ENCODE measurements at places on chromosomes 7 and 10.

DNA sequence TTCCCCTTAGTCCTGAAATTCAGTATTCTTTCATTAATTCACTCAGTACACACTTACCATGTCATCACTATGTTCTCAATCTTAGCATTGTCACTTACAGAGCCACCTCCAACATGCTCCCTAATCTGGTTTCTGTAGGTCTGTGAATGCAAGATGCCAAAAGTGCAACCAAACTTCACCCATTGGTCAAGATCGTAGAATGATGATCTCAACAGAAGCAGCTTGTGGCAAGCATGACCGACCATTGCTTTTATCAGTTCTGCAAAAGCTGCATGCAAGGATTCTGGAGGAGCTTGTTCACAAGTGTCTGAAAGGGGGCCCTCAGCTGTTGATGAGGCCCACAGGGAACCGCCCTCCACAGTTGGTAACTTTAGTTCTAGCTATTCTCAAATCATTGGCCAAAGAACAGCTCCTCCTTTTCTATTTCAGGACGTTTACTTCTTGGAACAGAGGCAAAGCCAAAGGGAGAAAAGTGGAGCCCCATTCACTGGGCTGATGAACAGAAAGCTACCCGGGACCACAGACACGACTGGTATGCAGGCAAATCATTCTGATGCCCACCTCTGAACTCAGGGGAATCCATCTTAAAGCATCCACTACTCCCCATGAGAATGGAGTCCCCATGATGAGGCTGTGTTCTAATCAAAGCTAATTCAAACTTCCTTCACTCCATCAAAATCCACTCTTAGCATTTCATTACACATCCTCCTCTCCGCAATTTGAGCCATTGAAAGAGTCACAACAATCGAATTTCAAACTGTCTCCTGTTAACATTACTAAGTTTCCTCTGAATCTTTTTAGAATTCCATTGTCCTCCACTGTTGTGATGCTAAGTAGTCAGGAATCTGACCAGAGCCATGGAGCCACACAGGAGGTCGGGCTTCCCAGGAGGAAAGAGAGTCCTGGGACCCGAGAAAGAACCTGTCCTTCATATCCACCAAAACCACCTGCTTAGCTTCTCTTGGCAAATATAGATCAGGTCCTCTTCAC is 13.9 kb downstream of the GRB10 start:
- DNase-seq: no peak

DNA sequence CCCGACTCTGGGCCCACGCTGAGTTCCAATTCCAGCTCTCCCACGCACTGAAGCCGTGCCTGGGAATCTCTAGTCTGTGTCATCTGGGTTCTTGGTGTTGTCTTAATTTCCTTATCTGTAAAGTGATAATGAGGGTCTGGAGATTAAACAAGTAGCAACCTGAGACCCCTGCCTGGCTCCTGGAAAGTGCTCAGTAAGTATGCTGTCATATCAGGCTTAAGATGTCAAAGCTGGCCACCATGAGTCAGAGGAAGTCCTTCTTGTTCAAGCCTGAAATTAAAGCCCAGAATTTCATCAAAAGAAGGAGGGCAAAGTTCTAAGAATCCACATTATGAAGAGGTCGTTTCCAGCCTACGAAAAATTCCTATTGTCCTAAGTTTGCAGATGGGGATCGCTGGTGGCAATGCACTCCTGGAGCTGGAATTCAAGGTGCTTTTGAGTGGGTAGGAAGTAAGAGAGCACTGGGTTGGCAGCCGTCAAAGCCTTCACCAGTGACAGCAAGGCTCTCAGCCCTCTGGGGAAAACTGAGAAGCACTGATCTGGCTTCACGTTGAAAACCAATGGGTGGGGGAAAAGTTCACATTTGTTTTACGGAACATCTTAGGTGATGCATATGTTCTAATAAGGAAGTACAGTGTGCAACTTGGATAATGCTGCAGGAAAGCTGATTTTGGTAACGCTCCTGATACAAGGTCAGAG is 50.3 kb upstream of the NCAPG2 start:
- DNase-seq: no peak

- DNase-seq: no peak
Measured at GRCh38 chr10:112532956-112533355, 85.9 kb downstream of the VTI1A start.

GRCh38 chr7:4216016-4216415 is 466.1 kb upstream of the FOXK1 start:
- no peak for DNase-seq

- no peak for DNase-seq
Measured at GRCh38 chr7:101172005-101172853, 6.9 kb upstream of the VGF start.

- no peak for DNase-seq
Measured at GRCh38 chr10:47169581-47169980, 130.4 kb upstream of the GDF10 start.

- DNase-seq: no peak
Measured at GRCh38 chr7:10205696-10206095, 768.0 kb upstream of the PHF14 start.

- no peak for DNase-seq
Measured at GRCh38 chr7:132228240-132228639, 348.0 kb downstream of the PLXNA4 start.

DNA sequence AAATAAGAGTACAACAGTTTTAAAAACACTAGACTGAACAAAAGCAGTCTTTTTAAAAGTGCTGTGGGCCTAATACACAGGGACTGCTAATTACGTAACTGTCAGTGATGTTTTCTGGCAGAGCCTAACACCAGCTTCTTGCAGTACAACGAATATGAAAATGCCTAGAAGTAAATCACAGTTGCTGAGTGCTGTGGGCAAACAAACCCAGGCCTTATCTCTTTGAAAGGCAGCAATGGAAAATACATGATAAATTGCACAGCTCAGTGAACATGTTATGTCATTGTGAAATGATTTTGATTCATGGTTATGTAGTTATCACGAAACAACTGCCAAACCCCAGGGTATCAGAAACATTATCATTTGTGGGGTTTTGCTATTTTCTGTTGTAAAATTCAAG is 428.4 kb downstream of the GFRA1 start:
- DNase-seq: no peak

DNA sequence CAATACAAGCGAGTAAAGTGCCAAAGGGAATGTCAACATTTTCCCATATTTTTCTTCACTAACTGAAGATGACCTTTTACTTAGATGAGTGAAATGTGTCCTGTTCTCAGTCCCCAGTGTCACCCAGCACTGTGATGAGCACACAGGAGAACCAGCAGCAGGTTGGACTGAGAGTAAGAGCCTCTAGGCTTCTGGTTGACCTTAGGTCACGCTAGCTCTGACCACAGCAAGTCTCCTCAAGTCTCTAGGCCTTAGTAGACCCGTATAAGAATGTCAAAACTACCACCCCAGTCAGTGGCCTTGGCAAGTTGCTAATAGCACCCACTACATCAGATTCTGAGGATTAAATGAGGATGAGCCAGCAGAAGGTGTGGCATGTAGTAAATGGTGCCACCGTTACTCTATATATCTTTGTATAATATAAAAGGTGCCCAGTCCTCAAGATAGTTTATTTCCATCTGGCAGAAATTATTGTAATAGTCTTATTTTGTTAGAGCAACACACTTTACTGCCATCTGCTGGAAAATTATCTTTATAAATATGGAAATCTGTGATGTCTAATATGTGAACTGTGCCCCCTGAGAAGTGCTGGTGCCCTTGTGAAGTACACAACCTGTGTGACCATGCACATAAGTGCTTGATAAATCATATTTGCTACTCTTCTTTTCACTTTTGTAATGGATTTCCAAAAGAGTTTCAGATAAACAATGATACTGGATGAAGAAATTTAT is 75.7 kb downstream of the SPAG6 start:
- DNase-seq: no peak

Measured in substantia nigra (tissue), 51 donors.